ENCODE measurements at places on chromosomes 1 and 21. TPM values are rescaled to one million over a fixed set of nuclear protein-coding genes. Genes with fewer than 3 reads are reported as not detected.

DNA sequence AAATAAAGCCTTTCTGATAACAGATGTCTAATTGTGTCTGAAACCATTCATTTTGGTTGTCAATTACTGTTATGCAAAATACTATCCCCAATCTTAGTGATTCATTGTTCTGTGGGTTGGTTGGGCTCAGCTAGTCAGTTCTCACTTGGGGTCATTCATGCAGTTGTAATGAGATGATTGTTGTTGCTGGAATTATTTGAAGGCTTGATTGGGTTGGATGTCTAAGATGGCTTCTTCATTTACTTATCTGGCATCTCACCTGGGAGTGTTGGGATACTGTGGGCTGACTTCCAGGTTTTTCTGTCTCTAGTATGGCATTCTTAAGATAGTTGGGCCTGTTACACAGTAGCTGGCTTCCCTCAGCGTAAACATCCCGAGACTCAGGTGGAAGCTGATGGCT, 217.8 kb upstream of the B3GALT2 start:
- DNase-seq: no peak

DNA sequence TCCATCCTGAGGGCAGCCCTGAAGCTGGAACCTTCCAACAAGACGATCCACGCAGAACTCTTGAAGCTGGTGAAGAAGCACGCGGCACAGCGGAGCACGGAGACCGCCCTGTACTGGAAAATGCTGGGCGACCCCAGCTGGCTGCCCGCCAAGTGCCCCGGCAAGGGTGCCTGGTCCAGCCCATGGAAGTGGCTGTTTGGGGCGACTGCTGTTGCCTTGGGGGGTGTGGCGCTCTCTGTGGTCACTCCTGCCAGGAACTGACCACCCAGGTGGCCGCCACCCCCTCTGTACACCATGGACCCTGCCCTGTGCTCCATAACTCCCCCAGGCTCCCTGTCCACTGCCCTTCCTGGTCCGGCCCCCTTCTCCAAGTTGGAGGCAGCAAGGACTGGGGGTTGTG, 90.8 kb downstream of the PPP1R12B start:
- DNase-seq: no peak

- DNase-seq: no peak
Observed at GRCh38 chr21:21632926-21633325, 634.7 kb downstream of the NCAM2 start.

DNA sequence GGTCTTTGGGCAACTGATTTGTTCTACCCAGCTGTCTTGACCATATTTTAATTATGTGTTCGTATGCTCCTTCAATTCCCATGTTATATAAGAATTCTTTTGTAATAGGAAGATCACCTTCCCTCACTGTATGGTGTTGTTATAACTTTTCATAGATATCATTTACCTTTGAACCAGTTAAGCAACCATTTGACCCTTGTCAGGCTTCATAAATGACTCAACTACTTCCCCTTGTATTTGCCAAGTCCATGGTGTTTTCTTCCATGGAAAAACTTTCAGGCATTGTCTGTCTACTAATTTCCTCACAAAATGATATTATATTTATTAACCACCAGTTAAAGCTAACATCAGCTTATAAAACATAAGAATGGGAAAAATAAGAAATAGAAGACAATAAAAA, 5.1 kb downstream of the BPNT1 start:
- no peak for DNase-seq

DNA sequence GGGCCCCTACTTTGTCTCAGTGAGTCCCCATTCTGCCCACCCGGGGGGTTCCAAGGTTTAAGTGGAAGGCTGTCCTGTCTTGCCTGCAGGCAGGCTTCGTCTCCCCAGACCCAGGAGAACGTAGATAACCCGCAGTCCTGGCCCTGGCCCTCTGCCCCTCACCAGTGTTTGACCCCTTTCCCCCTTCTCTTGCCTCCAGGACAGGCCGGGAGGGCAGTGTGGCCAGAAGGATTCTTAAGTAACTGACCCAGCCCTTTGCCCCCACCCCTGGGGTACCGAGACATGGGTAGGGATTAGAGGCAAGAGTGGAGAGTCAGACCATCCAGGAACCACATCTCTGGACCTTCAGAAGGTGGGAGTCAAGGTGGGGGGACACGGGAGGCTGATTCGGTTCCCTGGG, 8.8 kb downstream of the TMEM222 start:
- DNase-seq: no peak

DNA sequence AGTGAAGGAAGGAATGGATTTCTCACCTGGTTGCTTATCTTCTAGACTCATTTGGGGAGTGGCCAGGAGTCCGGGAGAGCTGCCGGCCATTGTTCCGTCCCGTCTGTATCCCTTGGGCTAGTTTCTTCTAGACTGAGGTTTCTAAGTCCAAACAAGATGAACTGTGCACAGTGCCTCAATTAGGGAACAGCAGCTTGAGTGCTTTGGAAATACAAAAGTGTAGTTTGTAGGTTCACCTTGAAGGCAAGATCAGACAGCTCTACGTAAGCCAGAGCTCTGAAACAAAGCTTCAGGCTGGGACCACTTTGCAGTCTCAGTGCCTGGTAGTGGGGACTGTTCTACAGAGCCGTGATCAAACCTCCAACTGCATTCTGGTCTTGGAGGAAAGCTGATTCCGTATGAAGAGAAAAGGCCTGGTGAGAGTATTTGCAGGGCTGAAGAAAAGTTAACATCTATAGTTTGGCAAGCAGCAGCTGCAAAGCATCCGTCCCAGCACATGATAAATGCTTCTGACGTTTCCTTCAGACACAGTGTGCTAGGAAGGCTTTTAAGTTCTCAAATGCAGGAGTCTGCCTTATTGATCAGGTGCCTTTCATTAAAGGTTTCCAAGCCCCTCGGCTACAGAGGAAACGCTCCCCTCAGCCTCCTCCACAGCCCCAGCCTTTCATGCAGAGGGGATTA, 432.8 kb downstream of the KIF26B start:
- DNase-seq: no peak

GRCh38 chr1:3307359-3307758, 147.1 kb upstream of the ARHGEF16 start:
- DNase-seq: no peak

- DNase-seq: no peak
Observed at GRCh38 chr1:218527737-218528136, 182.6 kb downstream of the TGFB2 start.

GRCh38 chr1:210104103-210104502, 128.5 kb upstream of the SERTAD4 start:
- DNase-seq: no peak

DNA sequence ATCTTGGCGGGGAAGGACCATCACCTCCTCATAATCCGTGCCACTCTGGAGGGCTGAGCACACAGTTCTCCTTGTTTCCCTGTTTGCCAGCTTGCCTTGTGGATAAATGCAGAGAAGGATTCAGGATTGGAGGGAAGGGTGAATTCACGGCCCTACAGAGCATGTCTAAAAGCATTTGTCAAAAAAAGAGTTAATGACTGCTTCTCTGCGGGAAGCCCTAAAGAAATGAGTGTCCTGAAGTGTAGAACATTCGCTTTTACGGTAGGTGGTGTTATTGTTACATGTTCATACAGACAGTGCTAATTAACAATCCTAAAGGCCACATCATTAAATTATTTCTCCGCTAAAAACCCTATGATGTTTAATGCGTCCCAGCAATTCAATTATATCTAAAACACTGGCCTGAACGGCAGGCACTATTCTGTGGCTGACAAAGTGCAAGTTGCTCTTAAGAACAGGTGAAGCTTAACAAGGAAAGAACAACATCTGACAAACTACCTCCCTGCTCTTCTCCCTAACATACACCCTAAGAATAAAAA, 112.3 kb upstream of the NFIA start:
- DNase-seq: no peak

- DNase-seq: no peak
Observed at GRCh38 chr1:94827434-94827833, 7.3 kb downstream of the SLC44A3 start.

- DNase-seq: no peak
Observed at GRCh38 chr1:154945160-154945961, 8.8 kb upstream of the PMVK start.

GRCh38 chr1:236945002-236945401, 59.2 kb downstream of the MT1HL1 start:
- no peak for DNase-seq

DNA sequence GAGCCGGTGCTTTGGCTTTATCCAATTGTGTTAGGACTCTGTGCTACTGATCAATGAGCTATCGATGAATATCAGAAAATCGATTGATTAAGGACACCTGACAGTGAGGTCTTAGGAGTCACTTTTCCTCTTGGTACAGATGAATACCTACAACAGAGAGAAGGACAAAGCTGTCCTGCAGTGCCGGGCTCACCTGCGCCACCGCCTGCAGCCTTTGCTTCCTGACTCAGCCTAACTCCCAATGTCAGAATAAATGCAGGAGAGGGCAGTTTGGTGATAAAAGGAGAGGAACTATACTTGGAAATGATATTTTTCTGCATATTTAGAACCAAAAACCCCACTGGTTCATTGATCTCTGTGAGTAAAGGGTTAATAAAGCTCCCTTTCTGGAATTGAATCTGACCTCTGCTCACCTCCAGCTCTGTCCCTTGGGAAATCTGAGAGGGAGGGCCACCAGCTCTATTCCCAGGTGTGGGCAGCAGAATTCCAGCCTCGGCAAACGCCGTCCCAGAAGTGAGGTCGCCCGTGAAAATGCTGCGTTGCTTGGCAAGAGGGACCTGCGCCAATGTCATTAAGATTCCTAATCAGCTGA, 39.3 kb downstream of the POFUT2 start:
- DNase-seq: no peak

- no peak for DNase-seq
Observed at GRCh38 chr21:27244776-27245175, 277.9 kb upstream of the ADAMTS5 start.

- no peak for DNase-seq
Observed at GRCh38 chr21:45166931-45167330, 92.6 kb downstream of the ADARB1 start.

GRCh38 chr1:195019385-195019784, 1588.9 kb downstream of the KCNT2 start:
- no peak for DNase-seq

GRCh38 chr1:118791094-118791691, 196.9 kb downstream of the TBX15 start:
- DNase-seq: no peak

DNA sequence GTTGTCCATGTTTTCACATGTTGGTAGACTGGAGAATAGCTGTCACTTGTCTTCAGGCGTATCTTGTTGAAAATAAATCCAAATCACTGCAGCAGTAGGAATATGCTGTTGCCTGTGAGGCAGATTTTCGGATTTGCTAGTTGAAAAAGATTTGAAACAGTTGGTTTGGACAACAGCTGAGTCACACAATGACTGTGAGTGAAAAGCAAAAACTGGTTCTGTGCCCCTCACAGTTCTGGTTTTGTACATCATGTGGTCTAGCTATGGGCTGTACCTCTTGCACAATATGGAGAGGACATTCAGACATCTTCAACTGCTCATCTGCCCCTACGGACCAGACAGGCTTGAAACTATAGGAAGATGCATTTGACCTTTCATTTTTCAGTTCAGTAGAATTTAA, 1.8 kb downstream of the ARF1 start:
- no peak for DNase-seq

- no peak for DNase-seq
Observed at GRCh38 chr1:51247022-51247421, 10.9 kb downstream of the RNF11 start.

DNA sequence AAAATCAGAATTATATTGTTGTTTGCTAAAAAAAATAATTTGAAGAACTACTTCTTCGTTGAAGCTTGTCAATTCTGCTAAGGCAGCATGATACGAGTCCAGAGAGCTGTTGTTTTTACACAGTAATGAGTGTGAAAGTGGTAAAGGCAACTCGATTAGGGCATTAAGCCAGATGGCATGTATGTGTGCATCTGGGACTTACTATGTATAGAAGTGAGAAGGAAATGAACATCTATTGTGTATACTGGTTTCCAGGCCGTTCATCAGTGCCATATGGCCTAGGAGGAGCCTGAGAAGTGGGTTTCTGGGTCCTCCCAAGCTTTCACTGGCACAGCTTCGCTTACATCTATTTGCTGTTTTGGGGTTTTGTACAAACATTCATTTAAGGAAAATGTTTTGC, 5.7 kb downstream of the CTPS1 start:
- no peak for DNase-seq

- no peak for DNase-seq
Observed at GRCh38 chr1:183231545-183231944, 45.5 kb downstream of the LAMC2 start.

DNA sequence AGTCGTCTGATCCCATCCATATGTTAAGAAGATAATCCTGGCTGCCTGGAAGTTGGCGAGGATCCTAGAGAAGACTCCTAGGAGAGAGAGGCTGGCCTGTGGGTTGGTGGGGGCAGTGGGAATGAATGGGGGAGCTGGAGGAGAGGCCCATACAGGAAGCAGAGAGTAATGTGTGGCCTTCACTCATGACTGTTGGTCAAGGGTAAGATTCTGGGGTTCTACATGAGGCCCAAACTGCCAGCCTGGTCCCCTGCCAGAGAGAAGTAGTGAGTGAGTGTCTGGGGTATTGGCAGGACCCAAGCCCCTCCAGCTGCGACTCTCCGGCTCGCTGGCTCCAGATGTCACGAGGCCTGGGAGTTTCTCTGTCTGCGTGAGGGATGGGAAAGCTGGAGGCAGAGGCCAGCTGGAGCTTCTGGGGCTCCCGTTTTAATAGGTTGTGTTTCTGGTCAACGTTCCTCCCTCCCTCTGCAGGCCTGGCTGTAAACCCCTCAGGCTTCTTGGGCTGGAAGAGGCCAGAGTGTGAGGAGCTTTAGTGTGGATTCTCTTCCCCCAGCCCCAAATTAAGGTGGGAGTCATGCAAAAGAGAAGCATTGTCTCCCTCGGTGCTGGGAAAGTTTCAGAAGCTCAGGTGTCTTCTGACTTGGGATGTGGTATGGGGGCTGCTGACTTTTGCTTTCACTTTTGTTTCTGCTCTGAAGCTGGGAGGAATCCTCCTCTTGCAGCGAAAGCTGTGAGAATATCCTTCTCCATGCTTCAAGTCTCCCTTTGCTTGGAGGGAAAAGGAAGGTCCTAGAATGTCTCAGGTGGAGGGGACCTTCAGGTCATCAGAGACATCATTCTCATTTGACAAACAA, 2.6 kb downstream of the TMEM51 start:
- DNase-seq: no peak

GRCh38 chr21:15839026-15839425, 109.2 kb downstream of the USP25 start:
- DNase-seq: no peak

- no peak for DNase-seq
Observed at GRCh38 chr1:2476061-2476999, at the start of gene PLCH2. Gene PLCH2 (plus strand): TSS chr1:2476289. CDS start chr1:2476589, 300 bp downstream.

GRCh38 chr1:35499231-35499630, 58.0 kb downstream of the KIAA0319L start:
- DNase-seq: no peak

- DNase-seq: no peak
Observed at GRCh38 chr1:21830792-21831453, 18.9 kb downstream of the LDLRAD2 start.

The CTTNBP2NL gene
- 0.47 TPM for total RNA-seq

The MEX3A gene
- total RNA-seq: 0.09 TPM

The SNRNP40 gene
- total RNA-seq: 79.7 TPM

The KCNE1 gene
- total RNA-seq: 0.33 TPM

The IRF6 gene
- total RNA-seq: 1.7 TPM

The PLA2G2D gene
- not detected for total RNA-seq

The ANGEL2 gene
- 63.8 TPM for total RNA-seq

The BARHL2 gene
- total RNA-seq: not detected

The IVL gene
- not detected for total RNA-seq
